MCF 10A (cell line): ENCODE measurements at places on chromosomes 2 and 18. TPM values are rescaled to one million over a fixed set of nuclear protein-coding genes. Genes with fewer than 3 reads are reported as not detected.

GRCh38 chr2:146850746-146851145 is 994.1 kb upstream of the ACVR2A start:
- peaks cover 23% of the 10 kb centered on the region for H3K4me1 ChIP-seq
- no peaks in the 10 kb centered on the region for H3K36me3 ChIP-seq
- H3K27me3 ChIP-seq: no peaks in the 10 kb centered on the region
- no peak overlapping the region for H3K27ac ChIP-seq
- no peak overlapping the region for H3K4me3 ChIP-seq

DNA sequence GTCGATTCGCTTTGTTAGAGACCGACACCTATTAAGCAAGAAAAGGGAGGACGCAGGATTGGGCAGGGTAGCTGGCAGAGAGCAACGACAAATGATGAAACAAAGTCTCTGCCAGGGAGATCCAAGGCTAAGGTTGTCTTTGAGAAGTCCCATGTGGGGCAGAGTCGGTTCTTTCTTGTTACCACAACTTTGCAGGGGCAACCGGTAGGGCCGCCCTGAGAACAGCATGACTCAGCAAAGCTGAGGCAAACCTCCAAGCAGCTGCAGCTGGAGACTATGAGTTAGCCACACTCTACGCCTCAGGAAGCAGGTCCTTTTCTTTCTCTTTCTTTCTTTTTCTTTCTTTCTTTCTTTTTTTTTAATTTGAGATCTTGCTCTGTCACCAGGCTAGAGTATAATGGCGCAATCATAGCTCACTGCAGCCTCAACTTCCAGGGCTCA is 452.3 kb upstream of the ID2 start:
- no peaks in the 10 kb centered on the region for H3K4me1 ChIP-seq
- no peak overlapping the region for H3K4me3 ChIP-seq
- peak; percentile 77 for DNase-seq
- H3K27ac ChIP-seq: no peak overlapping the region
- H3K27me3 ChIP-seq: no peaks in the 10 kb centered on the region

The PARD3B gene
- total RNA-seq: 8.4 and 11.6 TPM in 2 replicates

The IL1RN gene
- 0.39 TPM in 1 of 2 replicates, not detected in the other for total RNA-seq
